ENCODE measurements at places on chromosomes 2 and 18.

DNA sequence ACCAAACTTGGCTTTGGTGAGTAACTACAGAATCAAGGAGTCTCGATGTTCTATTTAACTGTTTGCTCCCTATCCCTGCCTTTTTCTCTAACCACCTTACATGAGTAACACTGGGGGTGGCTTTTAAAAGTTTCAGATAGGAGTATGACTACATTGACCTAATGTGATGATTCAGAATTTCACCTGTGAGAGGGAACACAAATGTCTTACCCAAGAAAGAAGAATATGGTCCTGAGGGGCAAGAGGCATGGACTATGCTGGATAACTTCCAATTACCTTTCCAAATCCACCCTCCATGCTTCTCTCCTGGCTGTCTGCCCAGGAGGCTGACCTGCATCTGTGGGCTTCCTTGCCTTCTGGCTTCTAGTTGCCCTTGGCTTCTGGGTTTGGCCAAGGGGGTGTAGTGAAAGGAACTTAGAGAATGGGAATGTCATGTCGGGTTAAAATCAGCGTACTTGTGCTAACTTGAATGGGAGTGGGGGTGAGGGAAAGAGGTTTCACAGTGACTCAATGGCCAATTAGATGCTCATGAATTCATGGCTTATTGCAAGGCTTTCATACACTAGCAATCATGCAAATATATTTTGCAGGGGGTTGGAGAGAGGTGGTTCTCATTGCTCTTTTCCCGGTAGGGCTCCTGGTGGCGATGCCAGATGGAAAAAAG, 5.3 kb upstream of the IL36G start:
- DNase-seq: no peak

DNA sequence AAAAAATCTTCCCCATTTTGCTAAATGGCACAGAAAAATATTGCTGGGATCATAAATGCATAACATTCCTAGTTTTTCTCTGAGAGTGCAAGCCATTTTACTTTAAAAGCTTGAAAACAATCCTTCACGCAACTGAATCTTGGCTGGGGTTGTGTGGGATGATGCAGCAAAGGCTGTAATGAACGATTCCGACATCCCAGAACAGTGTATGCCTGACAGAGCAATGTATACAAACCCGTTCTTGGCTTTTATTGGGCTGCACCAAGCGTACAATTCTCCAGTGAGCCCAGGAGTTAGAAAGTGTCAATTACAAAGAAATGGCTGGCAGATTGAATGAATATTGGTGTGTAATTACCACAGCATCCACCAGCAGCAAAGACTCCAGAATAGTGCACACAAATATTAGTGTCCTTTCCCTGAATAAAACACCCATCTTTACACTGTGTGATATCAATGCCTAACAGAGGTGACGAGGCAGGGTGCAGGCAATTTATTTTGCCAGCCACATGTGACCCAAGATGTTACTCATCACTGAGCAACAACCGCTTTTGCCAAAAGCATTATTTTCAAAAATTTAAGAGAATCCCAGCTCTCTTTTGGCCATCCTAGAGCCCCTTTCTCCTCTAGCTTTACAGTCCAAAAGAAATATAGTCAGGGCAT, 578.6 kb upstream of the CHAC2 start:
- DNase-seq: no peak

- DNase-seq: no peak
These were observed 134.8 kb downstream of the RTP5 start for GRCh38 chr2:242004223-242004901.

DNA sequence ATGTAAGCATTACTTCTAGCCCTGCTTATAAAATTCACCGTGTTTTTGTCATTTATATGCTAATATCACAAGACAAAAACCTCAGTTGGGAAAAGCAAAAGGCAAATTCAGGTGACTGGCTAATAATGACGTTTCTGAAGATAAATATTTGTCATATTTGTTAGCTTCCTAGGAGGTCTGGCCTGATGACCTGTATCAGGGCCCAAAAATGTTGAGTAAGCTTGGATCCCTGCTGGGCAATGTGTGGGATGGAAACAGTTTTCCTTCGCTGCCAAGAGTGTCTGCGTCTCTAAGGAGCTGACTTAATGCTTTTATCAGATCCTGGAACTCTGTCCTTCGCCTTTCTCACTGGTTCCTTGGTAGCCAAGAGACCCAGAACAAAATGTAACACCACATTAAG, 230.1 kb upstream of the PXDN start:
- peak; percentile 28 for DNase-seq

- no peak for DNase-seq
These were observed 47.3 kb downstream of the RFTN2 start for GRCh38 chr2:197628043-197628500.

GRCh38 chr2:51220606-51221005, 188.7 kb upstream of the NRXN1 start:
- no peak for DNase-seq

- DNase-seq: no peak
These were observed 9.9 kb downstream of the DNMT3A start for GRCh38 chr2:25331686-25332365.

DNA sequence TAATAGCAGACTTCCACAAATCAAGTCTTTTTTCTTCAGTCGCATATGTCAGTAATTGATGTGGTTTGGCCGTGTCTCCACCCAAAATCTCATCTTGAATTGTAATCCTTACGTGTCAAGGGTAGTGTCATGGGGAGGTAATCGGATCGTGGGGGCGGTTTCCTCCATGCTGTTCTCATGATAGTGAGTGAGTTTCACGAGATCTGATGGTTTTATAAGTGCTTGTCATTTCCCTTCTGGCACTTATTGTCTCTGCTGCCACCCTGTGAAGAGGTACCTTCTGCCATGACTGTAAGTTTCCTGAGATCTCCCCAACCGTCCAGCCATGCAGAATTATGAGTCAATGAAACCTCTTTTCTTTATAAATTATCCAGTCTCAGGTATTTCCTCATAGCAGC, 478.8 kb downstream of the PTPRM start:
- no peak for DNase-seq

GRCh38 chr2:221791844-221792243, 219.7 kb upstream of the EPHA4 start:
- DNase-seq: no peak

GRCh38 chr18:29163596-29163995, 986.7 kb upstream of the CDH2 start:
- no peak for DNase-seq

GRCh38 chr2:27275211-27276150, at the start of gene DNAJC5G:
DNAJC5G (plus strand) TSS chr2:27275433; CDS start chr2:27276729, 1,296 bp downstream.
- no peak for DNase-seq

DNA sequence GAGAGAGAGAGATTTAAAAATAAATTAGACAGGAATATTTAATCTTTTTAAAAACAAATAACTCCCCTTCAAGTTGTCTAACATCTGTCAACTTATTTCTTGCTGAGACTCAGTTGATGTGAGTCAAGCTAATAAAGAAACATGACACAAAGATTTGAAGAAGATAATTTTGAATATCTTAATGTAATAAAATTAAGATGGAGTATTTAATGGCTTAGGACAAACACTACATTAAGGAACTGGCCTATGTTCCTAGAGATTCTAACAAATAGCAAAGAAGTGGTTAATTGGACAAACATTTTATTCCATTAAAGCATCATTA, 134.0 kb downstream of the INSIG2 start:
- no peak for DNase-seq

GRCh38 chr2:60508339-60508917, 45.0 kb downstream of the BCL11A start:
- no peak for DNase-seq

DNA sequence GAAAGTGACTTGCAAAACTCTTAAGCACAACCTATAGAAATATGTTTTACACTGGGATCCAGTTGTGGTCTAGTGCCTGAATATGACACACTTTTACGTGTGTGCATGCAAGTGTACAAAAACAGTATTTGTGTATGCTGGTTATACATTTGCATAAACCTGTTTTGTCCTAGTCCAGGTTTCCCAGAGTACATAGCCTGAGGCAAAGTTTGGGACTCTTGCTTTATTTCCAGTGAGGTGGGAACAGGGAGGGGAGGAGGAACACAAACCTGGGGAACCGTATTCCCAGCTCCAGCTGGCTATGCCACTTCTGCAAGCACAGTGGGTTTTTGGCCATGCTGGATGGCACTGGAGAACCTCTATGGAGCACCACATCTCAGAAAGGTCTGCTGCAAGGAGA, 481.1 kb upstream of the HS6ST1 start:
- no peak for DNase-seq

- DNase-seq: no peak
These were observed 19.3 kb downstream of the TTC39C start for GRCh38 chr18:24033641-24034412.

- no peak for DNase-seq
These were observed 175.8 kb downstream of the MYCN start for GRCh38 chr2:16115881-16116830.

Measured in fibroblast of skin of left quadriceps (primary cell).